ENCODE measurements at places on chromosomes 6 and 20.

DNA sequence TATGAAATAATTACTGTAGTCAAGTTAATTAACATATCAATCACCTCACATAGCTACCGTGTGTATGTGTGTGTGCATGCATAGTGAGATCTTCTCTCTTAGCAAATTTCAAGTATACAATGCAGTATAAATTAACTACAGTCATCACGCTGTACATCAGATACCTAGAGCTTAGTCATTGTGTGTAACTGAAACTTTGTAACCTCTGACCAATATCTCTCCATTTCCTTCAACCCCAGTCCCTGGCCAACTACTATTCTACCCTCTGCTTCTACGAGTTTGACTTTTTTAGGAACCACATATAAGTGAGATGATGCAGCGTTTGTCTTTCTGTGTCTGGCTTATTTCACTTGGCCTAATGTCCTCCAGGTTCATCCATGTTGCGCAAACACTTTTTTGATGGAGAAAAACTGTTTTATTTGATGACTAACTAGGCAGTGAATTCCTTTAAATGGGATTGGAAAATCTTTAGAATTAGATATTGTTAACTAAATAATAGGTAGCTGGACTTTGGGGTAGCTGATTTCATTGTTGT lies 459.5 kb downstream of the DHX35 start:
- DNase-seq = no peak

- no peak for DNase-seq
Measured at GRCh38 chr20:54502179-54502578, 26.8 kb downstream of the DOK5 start.

- DNase-seq = no peak
Measured at GRCh38 chr20:4012589-4012988, 2.8 kb downstream of the RNF24 start.

DNA sequence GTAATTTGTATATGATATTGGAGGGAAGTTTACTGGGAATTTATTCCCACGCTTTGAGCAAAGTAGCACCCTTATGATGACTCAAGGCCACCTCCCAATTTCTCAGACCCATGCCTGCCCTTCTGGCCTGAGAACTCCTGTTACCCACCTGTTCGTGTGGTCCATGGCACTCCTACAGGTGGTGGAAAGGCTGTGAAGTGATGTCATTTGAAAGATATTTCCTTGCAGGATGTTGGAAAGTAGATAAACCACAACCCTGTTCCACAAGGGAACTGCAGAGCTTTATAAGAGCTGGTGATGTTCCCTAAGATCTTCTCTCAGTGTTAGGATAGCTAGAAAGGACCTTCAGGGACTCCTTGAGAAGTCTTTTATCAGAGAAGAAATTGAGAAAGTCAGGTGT lies 70.5 kb downstream of the ADGRG6 start:
- DNase-seq = no peak

GRCh38 chr20:17533396-17533795 lies 2.2 kb upstream of the BFSP1 start:
- no peak for DNase-seq

DNA sequence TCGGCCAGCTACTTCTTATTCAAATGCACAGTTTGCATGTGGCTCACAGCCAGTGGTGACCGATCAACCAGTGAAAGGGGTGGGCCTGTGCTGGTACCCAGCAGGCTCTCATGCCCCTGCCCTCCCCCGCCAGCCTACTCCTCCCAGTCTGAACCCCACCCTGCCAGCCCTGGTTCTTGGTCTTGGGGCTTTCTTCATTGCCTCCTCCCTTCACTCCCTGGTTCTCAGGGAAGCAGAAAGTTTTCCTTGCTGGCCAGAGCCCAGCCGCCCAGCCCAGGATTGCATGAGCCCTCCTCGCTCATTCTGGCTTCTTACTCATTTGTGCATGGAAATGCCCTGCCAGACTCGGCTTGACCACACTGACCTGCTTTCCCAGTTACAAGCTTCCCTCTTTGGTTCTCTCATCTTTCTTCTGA lies 40.8 kb downstream of the KCNK17 start:
- no peak for DNase-seq

- DNase-seq = no peak
Measured at GRCh38 chr20:59068534-59068933, 25.9 kb upstream of the PRELID3B start.

Measured in CD8-positive, alpha-beta T cell (primary cell).